ENCODE measurements at places on chromosomes 1 and 21.

DNA sequence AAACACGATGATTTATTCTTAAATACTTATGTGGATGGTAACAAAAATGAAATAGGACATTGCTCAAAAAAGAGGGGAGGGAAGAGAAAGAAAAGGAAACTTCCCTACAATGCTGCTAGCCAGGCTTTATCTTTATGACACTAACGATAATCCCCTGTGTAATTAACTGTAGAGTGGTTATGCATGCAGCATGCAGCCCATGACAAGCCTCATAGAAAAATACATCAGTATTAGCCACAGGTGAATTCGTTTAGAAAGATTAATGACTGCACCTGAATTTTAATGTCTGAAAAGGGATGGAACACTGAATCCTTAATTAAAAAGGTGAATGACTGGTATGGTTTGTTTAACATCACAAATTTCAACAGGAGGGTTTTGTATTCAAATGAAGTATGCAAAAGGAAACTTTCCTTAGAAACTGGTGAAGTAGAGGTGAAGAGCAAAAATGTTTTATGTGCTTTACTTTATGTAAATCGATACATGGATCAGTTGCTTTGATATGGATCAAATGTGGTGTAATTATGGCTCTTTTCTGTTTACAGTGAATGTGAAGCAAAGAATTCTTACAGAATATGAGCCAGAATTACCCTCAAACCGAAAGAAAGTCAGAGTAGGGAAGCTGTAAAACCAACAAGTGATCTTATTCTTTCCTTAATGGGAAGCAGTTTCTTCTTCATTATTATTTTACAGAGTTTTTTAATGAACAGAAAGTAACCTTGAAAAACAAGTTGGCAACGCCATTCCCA, 569.6 kb upstream of the ADGRL2 start:
- no peak for DNase-seq

DNA sequence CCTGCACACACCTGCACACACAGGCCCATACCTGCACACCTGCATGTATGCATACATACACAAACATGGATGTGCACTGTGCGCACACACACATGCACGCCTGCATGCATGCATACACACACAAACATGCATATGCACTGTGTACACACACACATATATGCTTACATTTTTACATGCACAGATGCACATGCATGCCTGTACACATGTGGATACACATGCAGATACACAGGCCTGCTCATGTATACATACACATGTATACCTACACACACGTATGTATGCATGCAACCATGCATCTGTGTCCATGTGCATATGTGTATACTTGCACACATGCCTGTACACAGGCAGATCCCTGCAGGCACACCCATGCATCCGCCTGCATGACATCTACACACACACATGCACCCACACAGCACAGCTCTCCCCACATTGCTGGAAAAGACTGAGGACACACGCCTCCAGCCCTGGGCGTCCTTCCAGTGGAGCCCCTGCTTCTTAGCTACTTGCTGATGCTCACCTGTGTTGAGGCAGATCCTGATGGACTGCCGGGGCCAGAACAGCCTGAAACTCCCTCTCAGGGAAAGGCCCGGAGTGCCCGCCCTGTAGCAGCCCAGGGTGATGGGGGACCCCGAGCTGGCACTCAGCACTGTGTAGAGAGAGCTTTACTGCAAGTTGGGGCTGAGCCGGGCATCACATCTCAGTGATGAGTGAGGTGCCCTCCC, 28.6 kb downstream of the KRTAP10-1 start:
- DNase-seq: peak; percentile 9

DNA sequence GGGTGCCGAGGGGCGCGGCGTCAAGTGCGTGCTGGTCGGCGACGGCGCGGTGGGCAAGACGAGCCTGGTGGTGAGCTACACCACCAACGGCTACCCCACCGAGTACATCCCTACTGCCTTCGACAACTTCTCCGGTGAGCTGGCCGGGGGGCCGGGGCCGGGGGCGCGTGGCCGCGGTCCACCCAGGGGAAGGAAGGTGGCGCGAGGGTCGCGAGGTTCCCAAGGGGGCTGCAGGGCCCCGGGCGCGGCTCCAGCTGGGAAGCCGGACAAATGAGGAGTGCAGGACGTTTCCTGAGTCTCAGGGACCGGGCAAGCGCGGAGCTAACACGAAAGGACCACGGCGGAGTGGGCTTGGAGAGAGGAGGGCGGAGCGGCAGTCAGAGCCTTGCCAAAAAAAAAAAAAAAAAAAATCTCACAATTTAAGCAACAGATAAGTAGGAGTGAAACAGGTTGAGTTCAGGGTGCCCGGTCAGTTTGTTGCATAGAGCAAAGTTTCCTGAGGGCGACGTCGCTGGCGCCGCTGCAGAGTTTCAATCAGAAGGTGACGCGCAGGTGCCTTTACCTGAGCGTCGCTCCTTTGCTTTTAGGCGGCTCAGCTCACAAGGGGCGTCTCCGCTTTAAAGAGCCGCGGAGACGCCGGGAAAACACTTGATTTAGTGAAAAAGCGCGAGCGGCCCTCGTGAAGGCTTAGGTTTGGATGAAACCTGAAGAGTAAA, 750 bp downstream of the RHOU start:
- DNase-seq: peak; percentile 28

DNA sequence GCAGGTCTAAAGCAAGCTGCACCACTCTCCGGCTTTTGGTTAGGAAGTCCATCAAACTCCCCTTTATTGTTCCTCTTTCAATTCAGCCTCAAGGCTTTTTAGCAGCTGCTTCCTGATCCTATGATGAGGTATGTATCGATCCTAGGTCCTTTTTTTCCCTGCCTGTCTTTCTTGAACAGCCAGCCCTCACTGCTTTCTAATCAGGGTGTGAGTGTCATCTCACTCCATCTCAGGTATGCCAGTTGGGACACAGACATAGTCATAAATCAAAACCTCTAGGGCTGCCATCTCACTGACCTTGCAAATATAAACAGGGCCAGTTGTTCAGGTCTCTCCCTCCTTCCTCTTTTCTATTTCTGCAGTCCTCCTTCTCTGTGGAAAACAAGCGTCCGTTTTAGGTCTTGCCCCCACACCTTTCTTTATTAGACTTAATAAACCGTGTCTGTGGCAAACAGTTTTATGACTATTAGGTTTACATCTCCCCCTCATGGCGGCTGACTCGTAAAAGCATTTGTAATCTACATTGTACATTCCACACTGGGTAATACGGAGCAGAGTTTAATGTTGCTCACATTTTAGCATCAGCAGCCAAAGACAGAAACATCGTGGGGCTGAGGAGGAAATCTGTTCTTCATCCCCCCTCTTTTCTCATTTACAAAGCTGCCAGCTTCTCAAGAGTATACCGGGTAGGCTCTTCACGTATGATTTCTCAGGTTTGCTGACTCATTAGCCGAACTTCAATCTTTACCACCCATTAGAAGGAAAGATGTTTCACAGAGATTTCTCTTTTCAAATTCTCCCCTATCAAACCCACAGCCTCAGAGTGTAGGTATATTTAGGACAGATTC, 11.6 kb downstream of the STYXL2 start:
- DNase-seq: no peak

- no peak for DNase-seq
These were observed 624 bp upstream of the CR1L start for GRCh38 chr1:207644166-207644851.

- no peak for DNase-seq
These were observed 1.1 kb downstream of the SPOCD1 start for GRCh38 chr1:31814631-31815306.

- DNase-seq: no peak
These were observed 237.1 kb downstream of the SLC45A1 start for GRCh38 chr1:8554956-8555534.

DNA sequence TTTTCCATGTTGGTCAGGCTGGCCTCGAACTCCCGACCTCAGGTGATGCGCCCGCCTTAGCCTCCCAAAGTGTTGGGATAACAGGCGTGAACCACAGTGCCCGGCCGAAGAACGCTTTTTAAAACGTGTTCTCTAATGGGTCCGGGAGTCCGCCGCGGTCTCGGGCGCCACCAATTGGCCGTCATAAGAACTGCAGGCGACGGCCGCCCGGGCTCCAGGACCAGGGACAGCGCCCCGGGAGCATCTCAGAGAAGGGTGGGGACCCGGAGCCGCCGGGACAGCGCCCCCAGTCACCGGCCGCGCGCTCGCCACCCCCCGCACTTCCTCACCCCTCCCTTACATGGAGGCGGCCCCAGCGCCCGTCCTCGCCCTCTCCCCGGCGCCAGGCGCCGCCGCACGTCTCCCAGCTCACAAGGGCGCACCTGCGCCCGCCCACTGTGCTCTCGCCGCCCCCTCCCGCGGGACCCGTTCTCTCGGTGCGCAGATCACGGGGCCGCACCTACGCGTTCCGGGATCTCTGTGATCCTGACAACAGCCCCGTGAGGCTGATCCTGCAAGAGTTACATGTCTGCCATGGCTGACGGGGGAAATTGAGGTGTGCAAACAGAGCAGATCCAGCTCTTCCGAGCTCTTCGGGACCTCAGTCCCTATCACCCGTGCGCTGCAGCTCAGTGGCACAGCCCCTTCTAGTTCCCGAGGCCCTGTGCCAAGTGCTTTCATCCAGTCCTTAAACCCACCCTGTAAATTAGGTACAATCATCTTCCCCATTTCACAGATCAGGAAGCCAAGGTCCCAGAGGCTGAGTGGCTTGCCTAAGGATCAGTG, 9.8 kb downstream of the RAP1GAP start:
- peak; percentile 81 for DNase-seq

- no peak for DNase-seq
These were observed 20.3 kb upstream of the LMX1A start for GRCh38 chr1:165376811-165377311.

Data from CD4-positive, alpha-beta memory T cell (primary cell).